ENCODE measurements at places on chromosomes 2 and 18.

- DNase-seq, result no peak
Measured at GRCh38 chr2:224278531-224278930, 123.4 kb downstream of the FAM124B start.

DNA sequence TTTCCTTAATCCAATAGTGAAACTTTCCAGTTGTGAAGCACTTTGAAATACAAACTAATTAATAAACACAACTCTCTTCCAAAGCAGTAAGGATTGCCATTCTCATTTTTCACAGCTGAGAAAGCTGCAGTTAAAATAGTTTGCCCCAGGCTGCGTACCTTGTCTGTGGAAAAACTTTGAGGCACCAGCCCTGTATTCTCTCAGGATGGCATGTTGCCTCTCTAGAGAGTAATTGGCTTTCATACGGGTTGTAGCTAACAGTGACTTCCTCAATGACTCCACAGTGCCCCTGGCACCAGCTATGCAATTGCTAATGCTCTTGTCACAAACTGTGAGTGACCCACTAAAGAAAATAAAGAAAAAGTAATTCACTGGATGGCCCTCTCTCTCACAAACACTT is 345.7 kb downstream of the MTX2 start:
- no peak for DNase-seq

GRCh38 chr18:32261003-32261402 is 71.2 kb downstream of the MEP1B start:
- DNase-seq, result no peak

- no peak for DNase-seq
Measured at GRCh38 chr2:206245265-206245672, 29.2 kb upstream of the ZDBF2 start.

DNA sequence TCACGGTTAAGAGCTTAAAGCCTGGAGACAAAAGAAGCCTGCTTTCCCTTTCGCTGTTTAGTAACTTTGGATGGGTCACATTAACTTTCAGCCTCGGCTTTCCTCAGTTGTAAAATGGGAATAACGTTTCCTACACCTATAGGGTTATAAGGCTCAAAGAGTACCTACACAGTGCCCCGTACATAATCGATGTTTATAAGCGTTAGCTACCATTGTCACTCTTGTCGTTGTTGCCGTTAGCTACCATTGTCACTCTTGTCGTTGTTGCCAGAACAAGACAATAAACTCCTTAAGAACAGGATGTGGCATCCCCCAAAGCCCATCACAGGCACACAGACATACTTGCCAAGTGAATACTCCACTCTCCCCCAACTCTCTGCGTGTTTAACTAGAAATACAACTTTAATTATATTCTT is 901 bp upstream of the MFSD6 start:
- peak; percentile 53 for DNase-seq

- no peak for DNase-seq
Measured at GRCh38 chr2:226882606-226883005, 46.8 kb downstream of the RHBDD1 start.

DNA sequence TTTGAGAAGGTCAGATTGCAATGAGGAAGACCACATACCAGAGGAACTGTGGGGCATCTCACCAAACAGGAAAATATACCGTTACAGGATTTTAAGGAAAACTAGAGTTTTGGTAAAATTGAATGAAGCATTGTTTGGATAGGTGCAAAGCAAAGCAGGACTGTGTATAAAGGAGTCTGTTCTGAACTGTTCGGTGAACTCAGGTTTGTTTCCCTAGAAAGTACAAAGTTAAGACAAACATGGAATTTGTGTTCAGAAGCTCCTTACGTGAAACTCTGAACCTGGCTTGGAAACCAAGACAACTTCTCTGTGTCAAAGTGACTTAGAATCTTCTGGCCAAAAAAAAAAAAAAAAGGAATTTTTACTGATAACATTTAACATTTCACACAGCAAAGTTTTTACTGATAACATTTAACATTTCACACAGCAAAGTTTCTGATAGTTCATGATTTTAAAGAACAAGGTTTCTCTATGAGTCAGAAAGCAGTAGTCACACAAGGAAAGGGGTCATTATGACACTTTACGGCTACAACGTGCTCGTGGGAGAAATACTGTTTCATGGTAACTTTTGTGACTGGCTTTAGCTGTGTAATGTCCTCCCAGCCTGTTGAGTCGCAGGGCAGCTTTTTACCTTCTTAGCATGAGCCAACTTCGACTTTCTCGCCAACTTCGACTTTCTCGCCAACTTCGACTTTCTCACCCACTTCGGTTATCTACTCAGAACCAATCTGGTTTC is 21.2 kb upstream of the TET3 start:
- no peak for DNase-seq

GRCh38 chr2:152694161-152694661 is 23.1 kb downstream of the PRPF40A start:
- DNase-seq, result no peak

- no peak for DNase-seq
Measured at GRCh38 chr2:205803500-205803899, 121.2 kb downstream of the NRP2 start.

DNA sequence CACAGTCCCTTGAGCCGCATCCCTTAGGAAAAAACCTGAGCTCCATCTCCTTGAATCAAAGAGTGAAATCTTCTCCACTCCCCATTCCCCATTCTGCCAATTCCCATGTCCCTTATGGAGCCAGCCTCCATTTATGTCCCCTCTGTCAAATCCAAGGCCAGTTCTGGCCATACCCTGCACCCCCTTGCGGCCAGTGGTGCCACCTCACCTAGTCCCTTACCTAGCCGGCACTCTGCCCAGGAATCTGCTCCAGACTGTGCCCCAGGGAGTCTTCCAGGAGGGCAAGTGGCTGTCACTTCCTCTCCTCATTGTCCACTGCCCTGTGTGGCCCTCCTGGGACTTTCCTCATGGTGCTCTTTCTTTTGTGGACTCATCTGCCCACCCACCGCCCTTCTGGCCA is 195.4 kb upstream of the RMP24 start:
- no peak for DNase-seq

DNA sequence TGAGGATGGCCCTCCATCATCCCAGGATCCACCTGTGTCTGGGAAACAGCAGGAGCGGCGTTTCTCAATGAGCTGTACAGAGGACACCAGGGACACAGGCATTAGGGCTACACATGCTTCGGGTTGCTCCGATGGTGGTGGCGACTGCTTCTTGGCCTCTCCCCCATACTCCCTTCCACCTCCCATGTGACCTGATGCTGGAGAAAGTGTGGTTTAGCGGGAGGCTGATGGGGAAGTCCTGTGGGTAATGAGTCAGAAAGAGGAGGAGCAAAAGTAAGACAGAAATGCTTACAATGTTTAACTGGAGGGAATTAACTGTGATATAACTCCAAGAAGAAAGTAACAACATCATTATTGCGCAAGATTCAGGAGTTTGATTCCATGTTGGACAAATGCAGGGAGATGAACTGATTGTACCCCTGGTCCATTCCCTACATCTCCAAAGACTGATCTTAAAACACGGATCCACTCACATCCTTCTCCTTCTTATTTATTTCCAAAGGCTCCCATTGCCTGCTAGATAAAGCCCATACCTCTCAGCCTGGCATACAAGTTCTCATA is 186.6 kb downstream of the NRP2 start:
- DNase-seq, result no peak

- no peak for DNase-seq
Measured at GRCh38 chr2:15944325-15945017, 4.1 kb downstream of the MYCN start.

DNA sequence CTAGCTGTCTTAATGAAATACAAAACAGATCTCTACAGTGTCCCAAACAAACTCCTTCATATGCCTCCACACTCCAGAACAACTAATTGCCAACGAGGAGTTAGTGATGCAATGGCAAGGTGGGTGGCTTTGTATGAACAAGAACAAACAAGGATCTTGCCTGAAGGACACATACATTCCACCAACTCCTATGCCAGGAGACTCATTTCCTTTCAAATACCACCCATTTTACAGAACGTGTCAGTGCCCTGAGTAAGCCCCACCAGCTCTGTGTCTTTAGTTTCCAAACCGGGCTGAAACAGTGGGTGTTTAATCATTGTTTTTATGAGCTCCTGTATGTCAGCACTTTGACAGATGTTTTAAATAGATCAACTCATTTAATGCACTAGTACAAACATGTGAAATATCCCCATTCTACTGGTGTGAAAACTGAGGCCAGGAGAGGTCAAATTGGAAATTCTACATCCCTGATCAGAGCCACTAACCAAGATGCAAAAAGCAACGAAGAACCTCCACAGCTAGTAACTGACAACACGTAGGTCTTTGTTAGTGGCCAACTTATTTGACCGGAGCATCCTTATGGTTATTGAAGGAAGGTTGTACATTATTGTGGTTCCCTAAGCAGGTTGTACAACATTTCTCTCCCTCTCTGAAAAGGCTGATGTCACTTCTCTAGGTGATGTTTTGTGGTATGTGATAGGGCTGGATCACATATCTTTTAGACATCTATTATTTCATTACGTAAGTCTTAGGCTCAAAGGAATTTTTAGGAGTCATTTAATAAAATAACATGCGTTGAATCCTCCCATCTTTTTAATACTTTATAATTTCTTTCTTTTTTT is 534.9 kb upstream of the TNP1 start:
- DNase-seq, result no peak
